Stromal cell of bone marrow (primary cell): ENCODE measurements at places on chromosomes 6 and 20.

DNA sequence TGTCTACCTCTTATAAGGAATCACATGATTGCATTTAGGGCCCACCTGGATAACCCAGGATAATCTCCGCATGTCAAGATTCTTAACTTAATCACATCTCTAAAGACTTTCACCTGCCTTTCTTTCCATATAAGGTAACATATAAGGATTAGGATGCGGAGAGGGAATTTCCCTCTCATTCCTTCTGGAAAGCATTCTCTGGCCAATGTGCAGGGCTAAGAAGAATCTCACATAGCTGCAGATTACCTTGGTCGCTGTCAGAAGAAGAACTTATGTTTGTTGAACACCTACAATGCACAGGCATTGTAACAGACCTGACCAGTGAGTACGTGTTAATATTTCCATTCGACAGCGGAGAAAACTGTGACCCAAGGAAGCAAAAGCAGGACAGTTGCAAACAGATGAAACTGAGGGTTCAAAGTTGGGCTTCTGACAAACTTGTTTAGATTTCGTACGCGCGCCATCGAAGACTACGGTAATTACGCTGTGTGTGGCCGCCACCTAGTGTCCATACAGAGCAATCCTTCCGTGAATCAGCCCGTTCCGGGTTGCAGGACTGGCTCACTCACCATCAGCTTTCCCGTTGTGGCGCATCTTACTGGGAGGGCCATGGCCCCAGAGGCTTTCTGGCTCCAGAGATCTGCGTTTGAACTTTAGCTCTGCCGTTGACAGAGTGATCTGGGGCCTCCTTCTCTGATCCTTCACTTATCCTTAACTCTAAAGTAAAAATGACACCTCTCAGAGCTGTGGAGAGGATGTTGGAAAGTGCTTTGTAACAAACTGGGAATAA, 9.5 kb downstream of the C20orf202 start:
- peak; percentile 54 for DNase-seq

DNA sequence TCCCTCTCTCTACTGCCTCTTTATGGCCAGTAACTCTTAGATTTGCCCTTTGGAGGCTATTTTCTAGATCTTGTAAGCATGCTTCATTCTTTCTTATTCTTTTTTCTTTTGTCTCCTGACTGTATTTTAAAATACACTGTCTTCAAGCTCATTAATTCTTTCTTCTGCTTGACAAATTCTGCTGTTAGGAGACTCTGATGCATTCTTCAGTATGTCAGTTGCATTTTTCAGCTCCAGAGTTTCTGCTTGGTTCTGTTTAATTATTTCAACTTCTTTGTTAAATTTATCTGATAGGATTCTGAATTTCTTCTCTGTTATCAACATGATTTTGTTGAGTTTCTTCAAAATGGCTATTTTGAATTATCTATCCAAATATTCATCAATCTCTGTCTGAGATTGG, 25.0 kb upstream of the SDCBP2 start:
- no peak for DNase-seq

- no peak for DNase-seq
Observed at GRCh38 chr6:7159790-7160525, 52.2 kb downstream of the RREB1 start.

DNA sequence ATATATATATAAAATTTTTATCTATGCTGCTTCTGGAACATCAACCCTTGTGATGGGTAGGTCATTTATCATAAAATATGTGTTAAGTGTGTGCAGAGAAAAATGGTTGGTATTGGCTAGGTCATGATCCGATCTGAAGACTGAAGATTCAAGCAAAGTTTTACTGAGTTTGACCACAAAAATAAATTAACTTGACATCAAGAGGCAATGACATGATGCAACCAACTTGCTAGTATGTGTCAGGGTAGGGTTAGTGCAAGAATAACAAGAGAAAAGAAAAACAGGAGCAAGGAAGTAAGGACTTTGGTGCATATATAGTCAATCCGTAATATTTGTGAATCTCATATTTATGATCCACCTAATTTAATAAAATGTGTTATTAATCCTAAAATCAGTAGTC, 1202.0 kb upstream of the ADGRB3 start:
- DNase-seq, result no peak

DNA sequence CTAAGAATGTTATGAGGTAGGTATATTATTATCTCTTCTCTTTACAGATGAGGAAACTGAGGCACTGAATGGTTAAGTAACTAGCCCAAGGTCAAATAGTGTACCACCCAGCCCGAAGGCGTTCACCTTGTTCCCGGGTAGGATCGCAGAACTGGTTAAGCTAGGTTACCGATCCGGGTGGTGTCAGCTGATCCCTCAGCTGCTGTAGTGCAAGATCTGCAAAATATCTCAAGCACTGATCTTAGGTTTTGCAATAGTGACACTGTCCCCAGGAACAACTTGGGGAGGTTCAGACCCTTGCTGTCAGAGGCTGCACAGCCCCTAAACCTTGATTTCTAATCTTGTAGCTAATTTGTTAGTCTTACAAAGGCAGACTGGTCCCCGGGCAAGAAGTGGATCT, 28.1 kb downstream of the SLC52A3 start:
- no peak for DNase-seq
